ENCODE measurements at places on chromosomes 4 and X.

DNA sequence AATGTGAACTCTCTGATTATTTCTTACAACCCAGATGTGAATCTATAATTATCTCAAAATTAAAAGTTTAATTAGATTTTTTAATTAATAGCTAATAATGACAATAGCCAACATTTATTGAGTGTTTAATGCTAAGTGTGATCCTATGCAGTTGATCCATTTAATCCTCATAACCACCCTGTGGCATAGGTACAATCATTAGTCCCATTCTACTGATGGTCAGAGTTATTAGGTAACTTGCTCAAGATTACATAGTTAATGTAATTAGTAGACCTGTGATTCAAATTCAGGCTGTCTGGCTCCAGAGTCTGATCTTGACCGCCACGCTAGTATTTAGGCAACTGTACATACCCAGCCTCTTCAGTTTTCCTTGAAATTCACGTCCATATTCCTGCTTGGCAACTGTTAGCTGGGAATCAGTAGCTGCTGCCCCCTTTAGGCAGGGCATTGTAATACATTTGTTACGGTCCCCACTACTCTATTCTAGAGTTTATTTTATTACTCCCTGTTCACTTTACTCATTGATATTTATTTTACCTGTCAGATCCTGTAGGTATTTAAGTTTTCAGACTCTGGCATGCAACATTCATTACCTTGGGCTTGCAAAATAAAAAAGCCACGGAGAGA, 20.6 kb upstream of the TEC start:
- ATAC-seq = no peak

GRCh38 chr4:159506801-159507517, 404.1 kb downstream of the RAPGEF2 start:
- no peak for ATAC-seq

- no peak for ATAC-seq
Observed at GRCh38 chr4:41331224-41331623, 74.5 kb downstream of the UCHL1 start.

- no peak for ATAC-seq
Observed at GRCh38 chr4:114217150-114217817, 237.8 kb upstream of the ARSJ start.

GRCh38 chrX:10085223-10085622, 71.6 kb upstream of the CLCN4 start:
- no peak for ATAC-seq

DNA sequence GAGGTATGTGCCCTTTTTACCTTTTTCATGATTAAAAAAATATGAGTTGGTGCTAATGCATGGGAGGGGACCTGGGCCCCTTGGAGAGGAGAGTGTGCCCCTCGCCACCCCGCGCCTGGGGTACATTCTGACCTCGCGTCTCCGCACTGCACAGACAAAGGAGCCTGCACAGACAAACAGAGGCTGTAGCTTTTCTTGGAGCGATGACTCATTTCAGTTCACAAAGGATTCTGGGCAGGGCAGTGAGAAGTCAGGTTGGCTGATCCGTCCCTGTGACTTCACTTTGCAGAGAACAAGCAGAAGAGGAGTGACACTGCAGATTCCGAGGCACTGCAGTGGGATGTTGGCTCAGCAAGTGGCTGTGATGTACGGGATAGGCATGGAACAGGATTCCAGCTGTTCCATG, 82.9 kb downstream of the STOX2 start:
- ATAC-seq = peak; percentile 90

GRCh38 chrX:43590150-43590549, 65.9 kb upstream of the MAOA start:
- ATAC-seq = peak; percentile 71

- no peak for ATAC-seq
Observed at GRCh38 chr4:173782660-173783059, 252.6 kb upstream of the HAND2 start.

- no peak for ATAC-seq
Observed at GRCh38 chr4:176592976-176593670, 199.6 kb downstream of the VEGFC start.

DNA sequence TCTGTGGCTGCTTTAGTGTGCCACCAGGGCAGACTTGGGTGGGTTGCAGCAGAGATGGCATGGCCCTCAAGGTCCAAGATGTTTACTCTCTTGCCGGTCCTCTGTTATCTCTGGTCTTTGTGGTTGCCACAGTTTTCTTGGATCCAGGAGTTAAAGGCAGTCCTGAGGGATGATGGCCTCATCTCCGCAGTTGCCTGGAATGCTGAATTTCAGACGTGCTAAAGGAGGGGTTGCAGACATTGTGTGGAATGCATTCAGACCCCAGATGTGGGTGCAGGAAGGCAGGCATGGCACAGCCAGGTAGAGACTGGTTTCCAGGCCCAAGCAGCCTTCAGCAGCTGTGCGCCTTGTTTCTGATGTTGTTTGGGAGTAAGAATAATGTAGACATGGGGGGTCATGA, 64.4 kb downstream of the TBL1X start:
- no peak for ATAC-seq

DNA sequence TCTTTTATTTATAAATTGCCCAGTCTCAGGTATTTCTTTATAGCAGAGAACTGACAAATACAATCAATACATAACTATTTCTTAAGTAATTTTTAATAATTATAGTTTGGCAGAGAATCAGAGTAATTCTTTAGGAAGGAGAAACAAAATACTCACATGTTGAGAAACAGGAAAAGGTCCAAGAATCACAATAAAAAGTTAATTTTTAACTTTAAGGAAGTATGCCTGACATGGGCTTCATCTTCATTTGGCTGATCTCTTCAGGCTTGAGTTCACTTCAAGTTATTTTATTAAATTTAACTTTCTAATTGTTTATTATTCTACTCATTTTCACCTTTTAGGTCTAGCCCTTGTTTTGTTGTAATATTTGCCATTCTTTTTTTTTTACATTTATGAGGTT, 36.1 kb upstream of the RNF150 start:
- no peak for ATAC-seq

DNA sequence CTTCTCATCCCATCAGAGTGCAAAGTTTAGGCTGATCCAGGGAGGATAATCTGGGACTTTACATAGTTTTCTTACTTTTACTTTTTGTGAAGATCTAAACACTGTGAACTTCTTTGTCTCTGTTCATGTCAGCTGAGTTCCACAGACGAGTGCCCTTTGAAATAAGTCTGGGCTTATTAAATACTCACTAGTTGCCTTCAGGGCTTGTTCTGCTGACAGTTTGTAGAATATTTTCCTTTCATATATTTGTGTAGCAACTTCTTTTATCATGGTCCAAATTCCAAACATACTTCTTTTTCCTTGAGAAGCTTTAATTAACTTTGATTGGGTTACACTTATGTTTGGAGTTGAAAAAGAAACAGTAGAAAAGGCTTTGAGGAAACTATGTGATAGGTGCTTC, 109.6 kb downstream of the SH2D1A start:
- ATAC-seq = no peak

DNA sequence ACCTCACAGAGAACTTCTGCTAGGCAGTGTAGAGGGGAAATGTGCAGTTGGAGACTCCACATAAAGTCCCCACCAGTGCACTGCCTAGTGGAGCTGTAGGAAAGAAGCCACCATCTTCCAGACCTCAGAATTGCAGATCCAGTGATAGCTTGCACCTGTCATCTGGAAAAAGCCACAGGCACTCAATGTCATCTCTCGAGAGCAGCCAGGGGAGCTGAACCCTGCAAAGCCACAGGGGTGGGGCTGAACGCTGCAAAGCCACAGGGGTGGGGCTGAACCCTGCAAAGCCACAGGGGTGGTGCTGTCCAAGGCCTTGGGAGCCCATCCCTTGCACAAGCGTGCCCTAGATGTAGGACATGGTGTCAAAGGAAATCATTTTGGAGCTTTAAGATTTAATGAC, 1226.3 kb downstream of the PCDH7 start:
- ATAC-seq = no peak

- ATAC-seq = no peak
Observed at GRCh38 chrX:150602296-150602695, 33.9 kb downstream of the MTM1 start.

DNA sequence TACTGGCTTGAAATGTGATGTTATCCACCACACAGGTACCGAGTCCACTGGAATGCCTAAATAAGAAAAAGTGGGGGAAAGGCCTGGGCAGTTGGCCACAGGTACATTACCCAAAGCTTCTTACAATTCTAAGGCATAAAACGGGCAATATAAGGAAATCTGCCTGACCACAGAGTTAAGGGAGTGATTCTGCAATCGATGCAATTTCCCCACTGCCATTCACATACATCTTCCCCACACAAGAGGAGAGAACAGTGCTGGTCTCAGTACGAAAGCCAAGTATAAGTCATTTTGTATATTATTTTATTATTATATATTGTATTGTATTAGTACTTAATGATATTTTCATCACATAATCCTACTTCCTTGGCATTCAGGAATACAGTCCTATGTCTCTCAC, 30.6 kb downstream of the RFC1 start:
- ATAC-seq = no peak

- no peak for ATAC-seq
Observed at GRCh38 chr4:54542540-54543041, 115.2 kb upstream of the KIT start.

DNA sequence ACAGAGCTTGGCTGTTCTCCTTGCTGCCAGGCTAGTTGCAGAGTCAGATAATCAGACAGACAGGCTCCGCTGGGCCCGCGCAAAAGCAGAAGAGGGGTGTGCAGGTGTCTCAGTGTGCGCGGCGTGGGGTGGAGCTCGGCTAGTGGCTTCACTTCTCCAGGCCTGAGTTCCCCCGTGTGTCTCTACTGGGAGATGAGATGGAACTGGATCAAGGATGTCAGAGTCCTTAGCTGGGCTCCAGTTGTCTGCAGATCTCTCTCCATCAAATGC, 21.1 kb downstream of the HTRA3 start:
- ATAC-seq = no peak

DNA sequence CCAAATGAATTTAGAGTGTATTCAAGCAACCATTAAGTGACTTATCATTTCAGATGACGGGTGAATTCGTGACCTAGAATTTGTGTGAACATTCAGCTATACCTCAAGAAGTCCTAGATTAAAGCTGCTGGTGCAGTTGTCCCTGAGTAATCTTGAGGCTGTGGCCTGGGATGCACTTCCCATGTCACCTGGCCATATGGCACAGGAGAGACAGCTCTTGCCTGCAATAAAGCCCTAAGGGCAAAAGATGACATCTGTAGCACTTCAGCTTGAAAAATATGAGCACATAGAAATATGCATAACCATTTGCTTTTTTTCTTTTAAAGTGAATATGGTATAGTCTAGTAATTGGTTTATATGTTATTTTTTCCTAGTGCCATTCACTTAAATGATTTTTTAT, 125.8 kb downstream of the FHDC1 start:
- ATAC-seq = no peak

DNA sequence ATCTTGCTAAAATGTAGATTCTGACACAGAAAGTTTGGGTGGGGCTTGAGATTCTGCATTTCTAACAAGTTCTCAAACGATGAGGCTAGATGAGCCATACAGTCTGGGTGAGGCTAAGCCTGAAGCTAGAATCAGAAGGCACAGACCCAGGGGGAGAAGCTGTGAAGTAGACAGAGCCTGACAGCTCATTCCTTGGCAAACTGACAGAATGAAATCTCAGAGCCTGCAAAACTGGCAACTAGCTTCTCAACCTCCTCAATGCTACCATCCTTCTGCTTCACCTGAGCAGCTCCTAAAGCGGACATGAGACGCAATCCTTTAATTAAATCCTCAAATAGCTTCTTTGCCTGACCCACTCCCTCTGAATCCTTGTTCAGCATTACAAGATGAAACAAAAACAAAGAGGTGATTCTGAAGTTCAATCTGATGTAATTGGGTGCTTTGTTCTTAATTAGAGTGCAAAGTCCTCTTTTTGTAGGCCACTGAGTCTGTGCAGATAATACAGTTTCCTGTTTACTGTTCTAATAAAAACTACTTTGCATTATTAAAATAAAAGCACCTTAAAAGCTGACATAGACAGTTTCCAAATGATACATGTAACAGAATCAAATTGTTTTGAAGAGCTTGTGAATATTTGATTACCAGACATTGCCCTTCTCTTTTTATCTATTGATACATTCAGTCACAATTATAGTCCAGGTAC, 71.0 kb upstream of the BMP2K start:
- no peak for ATAC-seq

- no peak for ATAC-seq
Observed at GRCh38 chr4:121208244-121209007, 44.3 kb upstream of the TNIP3 start.

DNA sequence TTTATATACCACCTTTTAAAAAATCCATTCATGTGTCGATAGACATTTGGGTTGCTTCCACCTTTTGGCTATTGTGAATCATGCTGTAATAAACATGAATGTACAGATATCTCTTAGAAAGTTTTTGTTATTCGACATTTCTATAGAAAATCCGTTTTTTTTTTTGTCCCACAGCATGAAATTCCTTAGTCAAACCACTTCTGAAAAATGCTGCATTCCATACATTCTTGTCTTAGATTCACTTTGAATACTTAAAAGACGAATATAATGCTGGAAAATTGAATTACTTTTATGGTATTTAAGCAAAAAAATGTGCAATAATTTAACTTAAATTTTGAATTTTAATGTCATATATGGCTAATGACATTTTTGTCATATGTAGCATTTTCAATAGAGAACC, 1345.5 kb downstream of the TECRL start:
- no peak for ATAC-seq

Measured in gastroesophageal sphincter (tissue), 4 donors.